ENCODE measurements at places on chromosomes 6 and 20. TPM values are rescaled to one million over a fixed set of nuclear protein-coding genes. Genes with fewer than 3 reads are reported as not detected.

Gene TRAPPC3L
- 0.04 TPM for total RNA-seq

Gene PTK6
- 0.13 TPM for total RNA-seq

Gene CST7
- not detected for total RNA-seq

Gene TMEM244
- total RNA-seq: not detected

Gene NR2E1
- not detected for total RNA-seq

Gene NT5E
- total RNA-seq: 223 TPM

- DNase-seq: no peak
Measured at GRCh38 chr6:104617591-104617990, 242.1 kb downstream of the HACE1 start.

DNA sequence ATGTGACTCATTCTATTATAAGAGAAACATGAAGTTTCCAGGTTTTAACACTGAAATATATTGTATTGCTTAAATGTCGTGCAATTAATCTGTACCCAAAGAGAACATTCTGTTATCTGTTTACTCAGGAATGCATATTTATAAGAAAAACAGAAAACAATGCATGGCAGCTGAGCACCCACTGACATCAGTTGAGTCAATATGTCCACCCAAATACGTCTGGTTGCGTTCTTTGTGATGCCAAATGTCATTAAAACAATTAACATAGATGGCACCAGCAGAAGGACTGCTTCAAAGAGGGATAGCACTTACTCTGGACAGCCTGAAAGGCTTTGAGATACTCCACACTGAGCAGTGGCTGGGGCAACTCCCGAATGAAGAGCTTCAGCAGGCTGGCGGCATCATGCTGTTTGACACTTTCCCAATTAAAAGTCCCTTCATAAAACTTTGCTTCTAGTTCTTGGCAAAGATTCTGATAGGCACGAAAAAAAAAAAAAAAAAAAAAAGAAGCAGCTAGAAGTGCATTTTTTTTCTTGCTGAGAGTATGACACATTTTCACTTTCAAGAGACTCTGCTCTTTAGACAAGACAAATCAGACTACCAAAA lies 102.3 kb downstream of the ARHGAP18 start:
- DNase-seq: no peak

DNA sequence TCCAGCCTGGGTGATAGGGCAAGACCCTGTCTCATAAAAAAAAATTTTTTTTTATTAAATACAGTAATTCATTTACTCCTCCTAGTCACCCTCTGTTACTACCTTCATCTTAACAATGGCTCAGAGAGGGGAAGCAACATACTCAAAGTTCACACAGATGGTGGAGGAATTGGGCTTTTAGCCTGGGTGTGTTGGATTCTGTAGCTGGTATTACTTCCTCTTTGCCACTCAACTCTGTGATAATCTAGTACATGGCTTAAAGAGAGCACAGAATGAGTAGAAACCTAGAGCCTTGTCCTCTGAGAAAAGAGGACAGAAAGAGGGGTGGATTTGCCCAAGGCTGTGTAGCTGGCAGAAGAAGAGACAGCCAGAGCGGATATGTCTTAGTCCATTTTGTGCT lies 96.6 kb downstream of the DLGAP4 start:
- no peak for DNase-seq

DNA sequence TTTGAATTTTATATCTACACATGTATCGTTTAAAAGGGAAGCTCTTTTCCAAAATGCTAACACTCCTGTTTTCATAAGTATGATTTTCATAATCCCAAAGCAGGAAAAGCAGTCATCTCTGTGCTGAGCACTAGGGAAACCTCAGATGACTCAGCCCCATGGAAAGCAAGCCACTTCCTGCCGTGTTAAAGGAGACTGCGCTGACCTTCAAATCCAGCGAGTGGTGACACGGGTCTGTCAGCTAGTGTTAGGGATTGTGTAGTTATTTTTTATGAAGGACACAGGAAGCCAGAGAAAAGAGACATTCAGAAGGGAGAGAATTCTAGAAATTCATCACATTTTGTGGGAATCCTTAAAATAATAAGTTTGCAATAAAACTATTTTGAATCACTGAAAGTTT lies 57.0 kb upstream of the CD93 start:
- peak; percentile 80 for DNase-seq

- no peak for DNase-seq
Measured at GRCh38 chr6:16659466-16660156, 101.6 kb downstream of the ATXN1 start.

DNA sequence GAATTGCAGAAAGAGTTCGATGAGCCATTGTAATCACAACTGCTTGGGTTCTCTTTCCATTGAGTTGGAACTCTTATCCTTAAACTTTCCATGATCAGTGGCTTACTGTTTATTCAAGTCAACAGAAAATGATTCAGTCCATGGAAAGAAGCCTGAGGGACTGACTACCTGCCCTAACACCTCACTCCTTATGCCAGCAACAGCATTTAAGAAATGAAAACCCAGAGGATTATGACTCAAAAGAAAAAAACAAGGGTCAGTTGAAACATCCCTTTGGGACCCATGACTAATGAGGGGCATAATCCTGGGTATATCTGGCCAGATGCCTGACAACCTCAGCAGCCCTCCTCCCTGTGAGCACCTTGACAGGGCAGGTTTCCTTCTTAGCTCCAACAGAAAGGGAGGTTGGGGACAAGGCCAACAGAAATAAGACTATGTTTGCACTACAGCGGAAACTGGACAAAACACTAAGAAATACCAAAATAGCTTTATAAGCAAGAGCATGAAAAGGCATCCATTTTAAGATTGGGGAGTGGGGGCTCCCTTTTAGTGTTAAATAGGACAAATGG lies 106.7 kb downstream of the MAP3K5 start:
- DNase-seq: no peak

GRCh38 chr6:106077881-106078280 lies 8.3 kb upstream of the PRDM1 start:
- DNase-seq: no peak

DNA sequence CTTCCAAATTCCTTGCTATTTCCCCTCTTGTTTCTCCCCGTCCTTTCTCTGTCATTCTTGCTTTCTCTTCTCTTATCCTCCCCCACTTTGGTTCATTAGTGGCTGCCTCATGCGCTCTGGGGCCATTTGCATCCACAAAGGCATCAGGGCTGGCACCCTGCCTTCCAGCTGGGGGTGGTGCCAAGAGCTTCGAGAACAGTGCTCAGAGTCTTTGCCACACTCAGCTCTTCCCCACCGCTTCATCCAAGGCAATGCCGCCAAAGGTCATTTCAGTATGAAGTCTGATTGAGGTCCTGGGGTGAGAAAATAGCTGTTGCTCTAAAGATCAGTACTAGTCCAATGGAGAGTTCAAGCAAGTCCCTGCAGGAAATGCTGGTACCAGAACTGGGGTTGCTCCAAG lies 22.7 kb downstream of the OLIG3 start:
- no peak for DNase-seq

- DNase-seq: no peak
Measured at GRCh38 chr6:83055366-83055964, 10.2 kb downstream of the UBE3D start.

DNA sequence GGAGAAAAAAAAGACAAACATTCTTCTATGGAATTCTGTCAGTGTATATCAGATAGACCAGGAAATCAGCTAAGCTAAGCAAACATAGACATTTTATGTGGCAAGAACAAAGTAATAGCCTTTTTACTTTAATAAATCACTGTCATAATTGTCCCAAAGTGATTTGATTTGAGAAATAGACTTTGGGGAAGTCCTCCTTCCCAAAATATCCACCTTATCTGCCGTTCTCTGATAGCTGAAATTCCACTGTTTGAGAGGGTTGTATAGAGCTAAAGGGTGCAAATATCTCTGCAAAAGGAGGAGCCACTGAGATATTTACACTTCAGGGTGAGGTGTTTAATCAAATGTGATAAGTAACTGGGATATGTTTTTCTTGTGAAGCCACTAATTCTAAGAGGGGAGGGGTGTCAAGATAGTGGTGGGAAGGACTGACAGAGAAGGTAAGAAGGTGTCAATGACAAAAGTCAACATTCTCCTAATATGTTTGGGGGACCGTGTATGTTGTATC lies 544.4 kb upstream of the JAG1 start:
- no peak for DNase-seq

DNA sequence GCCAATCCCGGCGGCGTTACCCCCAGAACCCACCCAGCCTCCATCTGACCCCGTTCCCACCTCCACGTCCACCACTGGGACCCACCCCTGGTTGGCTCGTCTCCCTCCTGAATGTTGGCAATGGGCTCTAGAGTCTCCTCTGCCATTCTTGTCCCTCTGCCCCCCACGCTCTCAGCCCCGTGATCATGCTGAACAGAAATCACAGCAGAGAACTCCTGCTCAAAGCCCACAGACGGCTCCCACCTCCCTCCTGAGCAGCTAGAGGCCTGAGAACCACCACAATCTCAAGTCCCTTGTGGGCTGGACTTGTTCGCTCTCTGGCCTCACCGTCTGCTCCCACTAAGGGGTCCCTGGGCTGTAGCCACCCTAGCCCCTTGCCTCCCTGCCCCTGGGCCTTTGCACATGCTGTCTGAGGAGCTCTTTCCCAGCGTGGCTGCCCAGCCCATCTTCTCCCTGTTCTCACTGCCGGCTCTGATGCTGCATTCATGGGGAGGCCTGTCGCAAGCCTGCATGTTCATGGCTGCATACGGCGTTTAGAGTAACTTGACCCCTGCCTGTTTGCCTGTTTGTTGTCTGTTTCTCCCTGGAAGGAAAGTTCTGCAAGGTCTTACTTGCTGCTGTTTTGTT lies 11.2 kb upstream of the FRMD1 start:
- no peak for DNase-seq

DNA sequence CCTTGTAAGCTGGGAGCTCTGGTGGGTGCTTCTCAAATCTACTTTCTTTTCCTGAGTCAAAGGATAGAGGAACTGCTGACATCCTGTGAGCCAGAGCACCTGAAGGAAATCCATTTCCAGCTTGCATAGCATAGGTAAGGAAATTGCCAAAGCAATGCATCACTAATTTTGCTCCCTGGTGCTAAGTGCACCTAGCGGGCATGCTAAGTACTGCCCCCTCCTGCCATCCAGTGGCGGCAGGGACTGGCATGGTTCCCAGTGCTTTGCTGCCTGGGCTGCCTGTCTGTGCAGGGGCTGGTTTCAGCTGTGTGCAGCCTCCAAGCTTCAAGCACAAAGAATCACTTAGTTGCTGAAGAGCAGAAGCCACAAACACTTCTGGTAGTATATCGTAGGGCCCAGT lies 63.9 kb downstream of the FARS2 start:
- no peak for DNase-seq

DNA sequence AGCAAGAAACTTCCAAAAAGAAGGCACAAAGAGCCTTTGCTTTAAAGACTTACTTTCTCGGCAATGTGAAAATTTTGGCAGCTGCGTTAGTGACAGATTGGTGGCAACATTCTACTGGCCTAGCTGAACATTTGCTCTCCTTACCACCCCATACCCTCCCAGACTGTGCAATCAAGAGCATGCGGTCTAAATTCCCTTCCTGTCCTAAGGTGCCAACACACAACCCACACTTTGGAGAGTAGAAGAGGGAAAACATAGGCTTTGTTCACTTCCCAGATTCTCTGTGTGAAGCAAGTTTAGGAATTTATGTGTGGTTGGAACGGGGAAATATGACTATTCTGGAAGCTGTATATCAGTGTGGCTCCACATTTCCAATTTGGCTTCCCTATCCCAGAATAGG lies 29.8 kb upstream of the NEDD9 start:
- no peak for DNase-seq

DNA sequence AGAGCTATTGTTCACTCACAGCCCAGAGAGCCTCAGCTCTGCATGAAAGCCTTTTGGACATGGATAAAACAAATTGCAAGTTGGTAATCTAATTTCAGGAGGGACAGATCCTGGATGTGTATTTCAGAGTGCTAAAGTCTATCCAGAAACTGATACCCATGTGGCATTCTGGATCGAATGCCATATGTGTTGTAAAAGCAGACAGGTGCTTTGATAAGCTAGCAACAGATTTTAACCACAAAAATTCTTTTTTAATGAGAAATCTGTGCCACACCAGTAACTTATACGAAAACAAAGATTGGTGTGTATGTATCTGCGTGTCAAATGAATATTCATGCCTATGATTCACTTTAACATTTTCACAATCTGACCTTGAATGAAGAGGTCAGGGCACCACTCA lies 936.6 kb upstream of the MAP3K7 start:
- no peak for DNase-seq

DNA sequence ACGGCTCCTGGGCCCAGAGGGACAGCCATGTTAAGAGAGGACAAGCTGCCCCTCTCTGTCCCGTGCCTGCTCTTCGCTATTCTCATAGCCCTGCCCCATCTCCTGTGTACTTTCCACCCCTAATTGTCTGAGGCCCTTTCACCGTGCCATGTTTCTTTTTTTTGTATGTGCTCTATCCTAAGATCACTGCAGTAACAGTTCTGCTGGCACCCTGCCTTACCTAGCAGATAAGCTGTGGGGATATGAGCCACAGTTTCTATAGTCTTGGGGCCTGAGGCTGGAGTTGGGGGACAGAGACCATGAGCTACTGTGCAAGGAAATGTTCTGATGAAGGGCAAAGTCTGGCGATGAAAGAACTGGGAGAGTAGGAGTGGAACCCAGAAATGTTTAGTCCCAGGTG lies 269.5 kb upstream of the CITED2 start:
- DNase-seq: no peak

GRCh38 chr6:90596967-90597539 lies 10.2 kb upstream of the MAP3K7 start:
- DNase-seq: no peak

DNA sequence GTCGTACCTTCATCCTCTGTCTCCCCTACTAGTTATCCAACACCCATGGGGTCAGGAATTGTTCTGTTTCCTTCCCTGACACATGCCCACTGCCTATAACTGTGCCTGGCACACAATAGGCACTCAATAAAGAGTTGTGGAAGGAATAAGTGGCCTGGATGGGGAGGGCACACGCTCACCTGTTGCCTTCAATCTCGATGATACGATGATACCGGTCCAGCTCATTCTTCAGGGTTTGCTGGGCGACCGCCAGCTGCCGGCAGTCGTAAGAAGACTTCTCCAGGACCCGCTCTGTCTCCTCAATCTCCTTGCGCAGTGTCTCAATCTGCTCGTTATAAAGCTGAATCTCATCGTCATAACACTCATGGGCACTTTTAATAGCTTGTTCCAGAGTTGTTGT lies 32.5 kb downstream of the BFSP1 start:
- no peak for DNase-seq

Measured in pulmonary artery endothelial cell (primary cell).